ENCODE measurements at places on chromosomes 7 and 10. TPM values are rescaled to one million over a fixed set of nuclear protein-coding genes. Genes with fewer than 3 reads are reported as not detected.

DNA sequence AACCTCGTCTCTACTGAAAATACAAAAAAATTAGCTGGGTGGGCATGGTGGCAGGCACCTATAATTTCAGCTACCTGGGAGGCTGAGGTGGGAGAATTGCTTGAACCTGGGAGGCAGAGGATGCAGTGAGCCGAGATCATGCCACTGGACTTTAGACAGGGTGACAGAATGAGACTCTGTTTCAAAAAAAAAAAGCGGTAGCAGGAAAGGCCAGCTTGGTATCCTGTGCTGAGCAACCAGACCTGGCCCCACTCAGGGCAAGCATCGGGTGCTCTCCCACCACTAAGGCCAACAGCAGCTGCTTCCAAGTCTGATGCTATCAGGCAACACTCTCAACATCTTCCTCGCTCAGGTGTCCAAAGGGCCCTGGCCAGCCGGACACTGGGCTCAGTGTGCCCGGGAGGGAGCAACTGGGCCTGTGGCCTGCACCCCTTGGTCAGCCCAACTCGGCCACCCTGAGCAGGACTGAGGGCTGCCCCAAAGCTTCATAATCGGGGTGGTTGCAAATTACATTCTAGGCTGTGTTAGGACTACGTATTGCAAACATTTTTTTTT lies 44.3 kb upstream of the MSMB start:
- H3K27me3 ChIP-seq: no peaks in the 10 kb centered on the region
- no peaks in the 10 kb centered on the region for H3K36me3 ChIP-seq
- H3K4me1 ChIP-seq: no peaks in the 10 kb centered on the region

GRCh38 chr10:59905731-59906416 lies 482 bp downstream of the CCDC6 start:
- H3K27me3 ChIP-seq: no peaks in the 10 kb centered on the region
- no peak for DNase-seq
- no peaks in the 10 kb centered on the region for H3K36me3 ChIP-seq

DNA sequence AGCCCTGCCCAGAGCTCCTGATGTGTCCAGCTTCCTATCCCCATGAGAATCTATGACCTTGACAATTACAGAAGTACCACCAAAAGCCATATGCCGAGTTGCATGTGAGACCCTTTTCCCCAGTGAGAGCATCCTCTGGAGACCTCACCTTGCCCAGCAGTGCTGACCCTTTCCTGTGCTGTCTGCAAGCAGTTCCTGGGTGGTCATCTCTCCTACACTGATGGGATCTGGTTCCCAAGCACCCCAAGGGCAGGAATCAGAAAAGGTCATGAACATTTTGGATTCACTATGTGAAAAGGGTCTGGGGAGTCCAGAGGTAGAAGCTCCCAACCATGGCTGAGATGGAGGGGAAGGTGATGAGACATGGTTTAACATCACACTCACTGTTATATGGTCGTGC lies 18.2 kb downstream of the SFTPD start:
- no peaks in the 10 kb centered on the region for H3K36me3 ChIP-seq
- DNase-seq: no peak
- H3K4me1 ChIP-seq: peaks cover 28% of the 10 kb centered on the region
- H3K4me3 ChIP-seq: no peak overlapping the region

GRCh38 chr7:29013082-29013695 lies 55.1 kb upstream of the TRIL start:
- no peaks in the 10 kb centered on the region for H3K27me3 ChIP-seq
- no peaks in the 10 kb centered on the region for H3K36me3 ChIP-seq
- no peaks in the 10 kb centered on the region for H3K4me1 ChIP-seq
- no peak overlapping the region for H3K4me3 ChIP-seq
- no peak overlapping the region for H3K27ac ChIP-seq
- no peak for DNase-seq

- H3K27me3 ChIP-seq: peaks cover 43% of the 10 kb centered on the region
- H3K4me1 ChIP-seq: no peaks in the 10 kb centered on the region
- no peak overlapping the region for H3K27ac ChIP-seq
- H3K4me3 ChIP-seq: no peak overlapping the region
- no peak for DNase-seq
- H3K36me3 ChIP-seq: no peaks in the 10 kb centered on the region
Observed at GRCh38 chr7:159149488-159149887, 4.8 kb upstream of the VIPR2 start.

GRCh38 chr10:103504181-103504783 lies 10.8 kb downstream of the NEURL1 start:
- H3K4me3 ChIP-seq: no peak overlapping the region
- H3K27me3 ChIP-seq: no peaks in the 10 kb centered on the region
- H3K4me1 ChIP-seq: peaks cover 10% of the 10 kb centered on the region
- no peaks in the 10 kb centered on the region for H3K36me3 ChIP-seq
- H3K27ac ChIP-seq: no peak overlapping the region
- peak; percentile 86 for DNase-seq

DNA sequence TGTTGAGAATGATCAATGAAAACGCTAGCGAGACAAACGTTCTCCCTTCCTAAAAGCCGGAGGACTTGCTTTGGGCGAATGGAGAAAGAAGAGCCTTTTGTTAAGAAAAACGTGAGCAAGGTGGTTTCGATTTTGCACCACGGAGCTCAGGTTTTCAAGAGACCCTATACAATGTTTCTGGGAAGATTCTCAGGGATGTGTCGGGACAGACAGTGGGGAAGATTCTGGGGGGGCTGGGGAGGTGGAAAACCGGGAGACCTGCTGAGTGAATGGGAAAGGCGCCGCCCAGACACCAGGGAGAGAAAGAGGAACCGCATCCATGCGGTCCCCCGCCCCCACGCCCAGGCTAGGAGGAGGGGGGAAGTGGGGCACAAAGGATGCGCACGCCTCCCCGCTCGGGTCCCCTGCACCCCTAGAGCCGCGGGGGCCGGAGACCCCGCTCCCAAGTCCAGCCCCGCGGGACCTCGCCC lies 745 bp downstream of the YWHAG start:
- peak overlapping the region; percentile 75 for H3K27ac ChIP-seq
- H3K27me3 ChIP-seq: no peaks in the 10 kb centered on the region
- peaks cover 24% of the 10 kb centered on the region for H3K4me1 ChIP-seq
- H3K4me3 ChIP-seq: peak overlapping the region; percentile 95

DNA sequence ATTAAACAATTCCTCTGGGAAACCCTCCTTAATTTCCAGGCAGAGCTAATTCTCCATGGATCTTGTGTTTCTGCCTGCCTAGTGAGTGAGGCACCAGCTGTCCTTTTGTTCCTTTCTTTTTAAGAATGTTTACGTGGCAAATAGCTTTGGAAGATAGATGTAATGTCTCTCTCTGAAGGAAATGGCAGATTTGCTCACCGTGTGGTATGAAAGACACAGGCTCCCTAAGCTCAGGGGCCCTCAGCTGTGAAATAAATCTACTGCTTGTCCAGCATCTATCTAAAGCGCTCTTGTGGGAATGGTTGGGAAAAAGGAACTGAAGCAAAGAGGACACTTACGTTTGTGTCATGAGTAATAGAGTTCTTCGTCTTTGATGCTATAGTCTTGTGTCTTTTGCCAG lies 64.6 kb downstream of the FAS start:
- H3K36me3 ChIP-seq: no peaks in the 10 kb centered on the region
- H3K4me3 ChIP-seq: no peak overlapping the region
- H3K4me1 ChIP-seq: no peaks in the 10 kb centered on the region
- H3K27me3 ChIP-seq: no peaks in the 10 kb centered on the region
- H3K27ac ChIP-seq: no peak overlapping the region

GRCh38 chr10:5601826-5602495 lies 64.4 kb downstream of the ASB13 start:
- no peak for DNase-seq
- peaks cover 7% of the 10 kb centered on the region for H3K4me1 ChIP-seq
- H3K36me3 ChIP-seq: no peaks in the 10 kb centered on the region
- H3K27me3 ChIP-seq: no peaks in the 10 kb centered on the region
- no peak overlapping the region for H3K4me3 ChIP-seq
- no peak overlapping the region for H3K27ac ChIP-seq

GRCh38 chr10:124579011-124579399 lies 117.4 kb downstream of the LHPP start:
- H3K36me3 ChIP-seq: no peaks in the 10 kb centered on the region
- H3K4me3 ChIP-seq: no peak overlapping the region
- DNase-seq: no peak
- no peak overlapping the region for H3K27ac ChIP-seq
- no peaks in the 10 kb centered on the region for H3K4me1 ChIP-seq
- no peaks in the 10 kb centered on the region for H3K27me3 ChIP-seq

GRCh38 chr7:27944643-27945042 lies 204.7 kb downstream of the TAX1BP1 start:
- H3K36me3 ChIP-seq: no peaks in the 10 kb centered on the region
- no peak for DNase-seq
- H3K4me1 ChIP-seq: no peaks in the 10 kb centered on the region
- no peaks in the 10 kb centered on the region for H3K27me3 ChIP-seq
- H3K4me3 ChIP-seq: no peak overlapping the region

DNA sequence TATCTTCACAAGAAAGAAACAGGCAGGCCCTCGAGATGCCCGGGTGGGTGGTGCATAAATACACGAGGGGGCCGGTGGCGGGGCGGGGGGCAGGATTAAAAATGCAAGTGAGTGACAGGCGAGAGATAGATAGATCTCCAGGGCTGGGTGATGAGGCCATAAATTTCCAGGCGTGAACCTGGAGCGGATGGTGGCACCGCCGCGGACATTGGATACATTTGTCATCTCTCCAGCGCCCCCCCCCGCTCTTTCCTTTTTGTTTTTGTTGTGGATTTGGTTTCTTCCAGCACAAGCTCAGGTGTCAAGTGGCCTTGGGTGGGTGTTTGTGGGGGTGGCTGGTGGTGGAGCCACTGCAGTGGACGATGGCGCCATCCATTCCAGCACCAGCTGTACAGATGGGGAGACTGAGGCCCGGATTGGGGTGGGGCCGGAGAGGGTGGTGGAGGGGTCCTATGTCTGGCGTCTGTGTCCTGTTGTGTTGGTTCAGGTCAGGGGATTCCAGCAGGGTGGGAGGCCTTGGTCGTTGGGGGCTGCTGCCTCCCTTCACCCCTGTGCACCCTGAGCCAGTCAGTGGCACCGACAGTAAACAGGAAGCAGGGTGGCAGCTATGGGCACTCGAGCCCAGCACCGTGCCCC lies 2.9 kb downstream of the ELFN1 start:
- H3K36me3 ChIP-seq: no peaks in the 10 kb centered on the region
- H3K4me1 ChIP-seq: no peaks in the 10 kb centered on the region
- H3K4me3 ChIP-seq: no peak overlapping the region

GRCh38 chr10:43131256-43131655 lies 7.0 kb upstream of the CSGALNACT2 start:
- no peaks in the 10 kb centered on the region for H3K36me3 ChIP-seq
- H3K27ac ChIP-seq: no peak overlapping the region
- peaks cover 29% of the 10 kb centered on the region for H3K4me1 ChIP-seq
- no peak overlapping the region for H3K4me3 ChIP-seq
- no peak for DNase-seq

DNA sequence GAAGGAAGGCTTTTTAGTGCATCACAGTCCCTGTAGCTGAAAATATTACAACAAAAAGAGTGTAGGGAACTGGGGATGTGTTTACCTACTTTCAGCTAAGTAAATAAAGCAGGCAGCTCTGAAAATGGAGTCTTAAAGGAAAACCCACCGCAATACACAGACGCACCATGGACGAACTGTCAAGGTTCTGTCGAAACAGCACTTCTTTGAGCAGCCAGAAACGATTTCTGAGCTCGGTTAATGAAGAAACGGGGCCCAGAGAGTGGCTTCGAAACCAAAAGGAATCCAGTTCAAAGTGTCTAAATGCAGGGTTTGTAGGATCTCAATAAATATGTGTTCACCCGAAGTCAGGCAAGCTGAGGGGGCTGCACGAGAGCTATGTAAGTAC lies 275.4 kb upstream of the NEBL start:
- H3K27ac ChIP-seq: 0 out of 2 replicates have a peak overlapping the region, but pooled peaks have one; percentile 19
- H3K27me3 ChIP-seq: no peaks in the 10 kb centered on the region
- H3K4me1 ChIP-seq: peaks cover 34% of the 10 kb centered on the region
- H3K36me3 ChIP-seq: no peaks in the 10 kb centered on the region
- H3K4me3 ChIP-seq: peak overlapping the region; percentile 91

GRCh38 chr10:67402620-67403019 lies 293.4 kb downstream of the CTNNA3 start:
- H3K36me3 ChIP-seq: no peaks in the 10 kb centered on the region
- H3K4me1 ChIP-seq: no peaks in the 10 kb centered on the region
- DNase-seq: no peak
- peaks cover 17% of the 10 kb centered on the region for H3K27me3 ChIP-seq
- H3K4me3 ChIP-seq: no peak overlapping the region

DNA sequence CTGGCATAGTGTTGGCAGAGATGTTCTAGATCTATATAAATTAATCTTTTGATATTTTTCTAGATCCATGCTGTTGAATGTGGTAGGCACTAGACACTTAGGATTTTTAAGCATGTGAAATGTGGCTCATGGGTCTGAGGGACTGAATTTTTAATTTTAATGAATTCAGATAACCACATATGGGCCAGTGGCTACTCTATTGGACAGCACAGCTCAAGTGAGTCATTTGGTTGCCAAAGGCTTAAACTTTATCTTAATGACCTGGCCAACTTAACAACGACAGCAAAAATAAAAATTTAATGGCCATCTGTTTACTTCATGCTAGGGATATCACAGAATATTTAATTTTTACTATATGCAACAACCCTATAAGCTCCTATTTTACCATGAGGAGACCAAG lies 61.4 kb downstream of the CDK14 start:
- H3K4me1 ChIP-seq: peaks cover 17% of the 10 kb centered on the region
- H3K4me3 ChIP-seq: no peak overlapping the region
- no peaks in the 10 kb centered on the region for H3K36me3 ChIP-seq
- no peak overlapping the region for H3K27ac ChIP-seq
- DNase-seq: no peak

DNA sequence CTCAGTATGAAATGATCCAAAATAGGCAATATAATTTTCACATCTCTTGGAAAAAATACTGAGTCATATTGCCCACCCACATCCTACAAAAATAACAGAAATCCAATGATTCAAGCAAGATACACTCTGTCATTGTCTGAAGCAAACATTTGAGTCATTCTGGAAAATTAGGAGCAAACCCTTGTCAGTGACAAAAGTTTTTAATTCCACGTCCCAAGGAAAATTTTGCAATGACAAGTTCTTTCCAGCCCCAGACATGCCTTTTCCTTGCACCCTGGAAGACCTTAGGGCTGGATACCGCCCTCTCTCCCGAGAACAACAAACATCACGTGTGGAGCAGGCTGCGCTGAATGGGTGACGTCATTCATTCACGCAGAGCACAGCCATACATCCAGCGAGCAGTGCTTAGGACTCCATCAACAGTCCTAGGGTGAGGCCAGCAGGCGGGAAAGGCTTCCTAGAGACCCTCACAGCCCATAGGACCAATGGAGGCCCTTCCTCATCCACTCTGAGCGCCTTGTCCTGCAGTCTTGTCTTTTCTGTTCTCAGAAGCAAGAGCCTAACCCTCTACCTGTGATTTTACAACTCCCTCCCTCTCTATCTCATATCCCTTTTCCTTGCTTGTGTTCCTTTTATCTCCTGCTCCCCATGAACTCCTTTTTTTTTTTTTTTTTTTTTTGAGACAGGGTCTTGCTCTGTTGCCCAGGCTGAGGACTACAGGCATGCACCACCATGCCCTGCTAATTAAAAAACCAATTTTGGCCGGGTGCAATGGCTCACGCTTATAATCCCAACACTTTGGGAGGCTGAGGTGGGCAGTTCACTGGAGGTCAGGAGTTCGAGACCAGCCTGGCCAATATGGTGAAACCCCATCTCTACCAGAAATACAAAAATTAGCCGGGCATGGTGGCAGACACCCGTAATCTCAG lies 23.5 kb upstream of the KDM7A start:
- H3K36me3 ChIP-seq: no peaks in the 10 kb centered on the region
- peaks cover 13% of the 10 kb centered on the region for H3K4me1 ChIP-seq
- no peak overlapping the region for H3K27ac ChIP-seq
- no peaks in the 10 kb centered on the region for H3K27me3 ChIP-seq
- peak; percentile 37 for DNase-seq

Gene DDC
- not detected for total RNA-seq

Gene PON1
- not detected for total RNA-seq

Gene ACSM6
- total RNA-seq: not detected

Gene TNPO3
- 57.3 TPM for total RNA-seq

Gene UBE2D1
- 13.6 TPM for total RNA-seq

Gene CYP3A7
- not detected for total RNA-seq

Gene PLXDC2
- total RNA-seq: 0.06 TPM

Gene CHN2
- 7.7 TPM for total RNA-seq

Gene TRPV5
- not detected for total RNA-seq

Gene OPALIN
- not detected for total RNA-seq

Measured in PC-3 (cell line).